ENCODE measurements at places on chromosomes 5 and 9.

- DNase-seq: no peak
Measured at GRCh38 chr5:93018461-93018860, 562.6 kb downstream of the NR2F1-AS1 start.

DNA sequence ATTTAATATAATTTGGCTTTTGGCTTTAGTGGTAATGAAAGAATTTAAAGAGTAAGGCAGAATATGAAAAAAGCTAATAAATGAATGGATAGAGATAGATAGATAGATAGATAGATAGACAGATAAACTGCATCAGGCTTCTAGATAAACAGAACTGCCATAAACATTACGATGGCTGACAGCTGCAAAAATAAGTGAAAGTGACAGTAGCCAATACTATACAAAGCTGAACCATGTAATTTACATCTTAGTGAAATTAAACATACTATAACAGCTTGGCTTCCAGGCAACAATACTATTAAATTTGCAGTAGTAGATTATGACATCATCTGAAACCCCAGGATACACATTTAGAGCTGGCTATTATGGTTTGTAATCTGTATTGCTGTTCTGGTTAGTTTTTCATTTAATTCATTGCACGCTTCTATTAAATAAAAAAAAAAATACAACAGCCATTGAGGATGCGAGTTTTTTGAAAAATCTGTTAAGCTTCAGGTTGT is 1354.8 kb downstream of the PTPRD start:
- DNase-seq: no peak

DNA sequence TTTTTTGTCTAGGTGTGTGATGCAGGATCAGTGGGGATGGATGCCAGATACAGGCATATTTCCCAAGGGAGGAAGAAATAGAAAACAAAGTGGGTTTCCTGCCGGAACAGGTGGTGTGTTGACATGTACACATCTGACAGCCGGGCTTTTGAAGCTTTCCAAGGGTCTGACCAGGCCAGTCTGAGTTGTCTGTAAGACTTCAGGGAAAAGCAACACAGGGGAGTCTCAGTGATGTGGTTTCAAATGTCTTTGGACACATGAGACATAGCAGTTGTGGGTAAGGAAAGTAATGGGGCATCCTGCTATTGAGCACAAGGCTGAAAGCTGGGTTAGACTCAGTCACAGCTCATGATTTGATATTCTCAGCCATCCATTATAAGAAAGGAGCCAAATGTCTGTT is 274.9 kb downstream of the PIK3R1 start:
- no peak for DNase-seq

- DNase-seq: no peak
Measured at GRCh38 chr5:100668511-100668910, 133.3 kb downstream of the FAM174A start.

- DNase-seq: peak; percentile 39
Measured at GRCh38 chr5:95620870-95621838, 1.3 kb downstream of the GPR150 start.

GRCh38 chr5:179160584-179160983 is 100.4 kb downstream of the ZNF354C start:
- peak; percentile 1 for DNase-seq

GRCh38 chr5:5751498-5751897 is 329.0 kb downstream of the ICE1 start:
- no peak for DNase-seq

- no peak for DNase-seq
Measured at GRCh38 chr5:42403236-42403635, 20.0 kb upstream of the GHR start.

DNA sequence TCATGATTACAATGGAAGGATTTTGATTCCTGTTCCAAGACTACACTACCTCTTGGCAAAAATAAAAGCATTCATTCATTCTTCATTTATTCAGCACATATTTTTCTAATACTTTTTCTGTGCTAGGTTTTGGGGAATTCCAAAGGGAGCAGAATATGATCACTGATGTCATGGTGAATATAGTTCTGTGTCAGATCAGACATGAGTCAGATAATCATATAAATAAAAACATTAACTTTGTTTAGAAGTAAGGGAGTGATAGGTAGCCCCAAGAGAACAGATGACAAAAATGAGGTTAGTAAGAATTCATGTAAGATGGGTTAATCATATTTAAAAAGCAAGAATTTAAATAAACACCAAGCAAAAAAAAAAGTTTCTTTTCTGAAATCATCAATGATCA is 94.1 kb upstream of the RANBP6 start:
- no peak for DNase-seq

GRCh38 chr9:9299134-9299533 is 1313.7 kb downstream of the PTPRD start:
- no peak for DNase-seq

GRCh38 chr9:106835840-106836239 is 27.1 kb upstream of the ZNF462 start:
- no peak for DNase-seq

GRCh38 chr5:39228596-39228995 is 9.2 kb upstream of the FYB1 start:
- DNase-seq: no peak

- DNase-seq: no peak
Measured at GRCh38 chr5:59208474-59208873, 625.6 kb downstream of the RAB3C start.

GRCh38 chr5:28254846-28255245 is 1216.5 kb upstream of the CDH9 start:
- no peak for DNase-seq

DNA sequence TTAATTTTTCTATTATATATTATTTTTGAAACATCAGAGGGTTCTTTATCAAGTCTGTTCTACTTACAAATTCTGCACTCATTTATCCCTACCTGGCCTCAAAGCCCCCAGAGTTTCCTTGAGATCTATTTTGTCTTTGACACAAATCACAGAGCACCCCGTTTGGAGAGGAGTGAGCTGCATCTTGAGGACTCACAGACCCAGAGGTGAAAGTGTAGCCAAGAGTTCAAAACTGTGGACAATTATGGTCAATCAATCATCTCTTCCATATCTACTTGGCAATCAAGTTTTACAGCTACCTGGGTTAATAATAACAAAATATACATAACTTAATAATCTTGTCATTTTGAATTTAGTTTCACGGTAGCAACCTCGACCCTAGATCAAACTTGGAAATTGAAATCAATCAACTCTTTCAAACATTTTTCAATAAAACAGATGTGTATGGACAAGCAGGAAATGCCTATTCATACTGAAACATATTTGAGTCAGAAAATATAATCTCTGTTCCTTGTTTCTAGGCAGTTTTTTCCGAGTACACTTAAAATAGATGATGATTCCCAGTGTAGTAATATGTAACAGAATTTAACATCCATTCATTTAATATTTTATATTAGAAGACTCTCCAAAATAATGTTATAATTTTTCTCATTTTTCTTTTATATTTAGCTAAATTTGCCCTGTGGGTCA is 13.7 kb upstream of the SYK start:
- no peak for DNase-seq

DNA sequence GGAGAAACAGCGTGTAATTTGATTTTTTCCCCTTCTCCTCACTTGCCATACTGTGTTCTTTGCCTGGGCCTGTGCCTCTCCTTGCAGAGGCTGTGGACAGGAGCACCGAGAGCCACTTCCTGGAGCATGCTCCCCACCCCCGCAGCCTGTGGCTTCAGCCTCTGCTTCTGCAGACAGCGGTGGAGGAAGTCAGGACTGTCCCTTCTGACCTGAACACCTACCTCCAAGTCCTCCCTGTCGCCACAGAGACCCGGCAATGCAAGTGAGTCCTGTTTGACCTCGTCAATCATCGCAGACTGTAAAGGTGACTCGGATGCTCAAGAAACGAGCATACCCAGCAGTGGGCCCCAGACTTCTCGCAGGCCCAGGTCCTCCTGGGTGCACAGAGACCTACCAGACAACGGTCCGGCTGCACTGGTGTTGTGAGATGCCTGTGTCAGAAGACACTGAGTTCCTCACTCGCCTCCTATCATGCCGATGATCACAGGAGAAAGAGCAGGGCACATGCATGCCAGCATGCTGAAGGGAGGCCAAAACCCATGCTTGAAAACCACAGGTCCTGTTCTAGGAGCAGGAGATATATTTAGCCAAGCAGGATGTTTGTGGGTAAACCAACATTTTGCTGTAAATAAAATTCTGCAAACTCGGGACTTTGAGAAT is 198.8 kb downstream of the AUH start:
- no peak for DNase-seq

DNA sequence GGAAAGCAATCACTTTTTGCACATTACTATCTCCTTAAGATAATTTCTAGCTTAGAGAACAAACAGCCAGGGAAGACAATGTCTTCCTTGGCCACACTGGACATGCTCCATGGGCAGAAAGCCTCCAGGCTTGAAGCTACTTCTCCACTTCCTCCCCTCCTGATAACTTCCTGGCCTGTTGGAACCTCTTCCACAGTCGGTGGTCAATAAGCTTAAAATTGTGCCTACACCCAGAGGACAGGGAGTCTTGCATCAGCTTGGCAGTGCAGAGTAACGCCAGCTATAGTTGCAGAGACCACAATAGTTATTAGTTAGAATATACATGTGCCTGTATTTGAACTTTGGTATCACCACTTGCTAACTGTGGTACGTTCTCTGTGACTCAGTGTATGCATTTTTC is 58.1 kb upstream of the ABCA1 start:
- no peak for DNase-seq

DNA sequence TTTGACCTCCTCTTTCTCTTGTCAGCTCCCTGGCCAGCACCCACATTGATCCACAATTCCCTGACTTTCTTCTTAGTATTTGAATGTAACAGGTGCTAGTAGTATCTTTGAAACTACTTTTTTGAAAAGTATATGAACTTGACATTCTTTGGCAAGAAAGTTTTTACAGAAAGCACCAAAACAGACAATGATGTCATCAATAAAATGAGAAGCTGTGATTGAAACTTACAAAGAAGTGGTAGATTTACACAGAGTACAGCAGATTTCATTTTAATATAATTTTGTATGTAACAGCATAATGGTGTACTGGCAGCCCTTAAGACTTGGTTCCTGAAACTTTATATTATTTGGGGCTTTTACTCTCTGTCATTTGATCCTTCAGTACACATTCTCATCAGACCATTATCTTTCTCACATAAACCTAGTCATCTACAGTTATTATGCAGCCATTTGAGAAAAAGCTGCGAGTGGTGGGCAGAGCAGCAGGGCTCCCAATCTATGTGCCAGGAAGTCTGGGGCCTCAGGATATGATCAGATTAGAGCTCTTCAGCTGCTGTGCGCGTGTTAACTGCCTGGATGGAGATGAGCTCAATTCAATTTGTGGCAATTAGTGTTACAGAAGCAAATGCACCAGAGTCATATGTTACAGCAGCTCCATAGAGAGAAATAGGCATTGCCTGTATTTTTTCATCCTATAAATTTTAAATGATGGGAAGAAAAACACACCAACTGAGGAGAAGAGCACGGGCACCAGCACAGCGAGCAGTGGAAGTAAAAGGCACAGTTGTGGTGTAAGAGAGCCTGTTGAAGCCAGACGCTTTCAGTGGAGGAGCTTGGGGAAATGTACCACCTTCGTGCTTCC is 126.1 kb downstream of the STARD4 start:
- no peak for DNase-seq
